ENCODE measurements at places on chromosomes 7 and 10.

DNA sequence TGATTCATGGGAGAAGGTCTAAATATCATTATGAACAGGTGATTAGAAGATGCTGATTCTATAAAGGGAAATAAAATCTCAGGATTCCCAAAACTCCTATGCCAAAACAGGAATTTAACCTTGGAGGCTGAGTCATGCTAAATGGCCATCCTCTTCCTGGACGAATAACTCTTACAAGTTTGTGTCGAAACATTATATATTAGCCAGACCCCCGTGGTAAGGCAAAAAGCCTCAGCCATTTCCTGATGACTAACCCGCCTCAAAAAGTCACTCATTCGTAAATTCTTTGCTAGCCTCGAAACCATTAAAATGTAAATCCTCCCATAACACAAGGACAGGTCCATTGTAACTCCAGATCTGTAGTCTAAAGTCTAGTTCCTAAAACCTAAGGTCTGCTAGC lies 32.0 kb downstream of the CUL2 start:
- DNase-seq: no peak

GRCh38 chr7:108643136-108643535 lies 73.5 kb downstream of the DNAJB9 start:
- DNase-seq: no peak

DNA sequence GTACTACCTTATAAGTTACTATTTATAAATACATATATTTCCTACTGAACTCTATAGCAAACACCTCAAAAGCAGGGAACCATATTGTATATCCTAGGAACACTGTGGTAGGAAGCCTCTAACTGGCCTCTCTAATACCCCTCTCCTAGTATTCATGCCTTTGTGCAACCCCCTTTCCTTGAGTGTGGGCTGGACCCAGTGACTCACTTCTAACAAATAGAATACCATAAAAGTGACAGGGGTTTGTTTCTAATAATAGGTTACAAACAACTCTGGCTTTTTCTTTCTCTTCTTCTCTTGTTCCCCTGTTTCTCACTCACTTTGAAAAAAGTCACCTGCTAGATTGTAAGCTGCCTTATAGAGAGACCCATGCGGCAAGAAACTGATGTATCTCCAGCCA lies 51.6 kb upstream of the MACC1 start:
- DNase-seq: no peak

- DNase-seq: no peak
Measured at GRCh38 chr10:1747590-1748157, 10.3 kb upstream of the ADARB2 start.

GRCh38 chr10:92740762-92741161 lies 51.0 kb downstream of the HHEX start:
- DNase-seq: no peak

Measured in NCI-H1417 treated with DMSO at 0.1 percent for 48 hours (cell line).